ENCODE measurements at places on chromosomes 2 and 18.
A peak's percentile ranks its signal among the peaks of the same experiment; 100 is the strongest.

GRCh38 chr2:85843543-85843942, 45.2 kb downstream of the ST3GAL5 start:
- DNase-seq: no peak

DNA sequence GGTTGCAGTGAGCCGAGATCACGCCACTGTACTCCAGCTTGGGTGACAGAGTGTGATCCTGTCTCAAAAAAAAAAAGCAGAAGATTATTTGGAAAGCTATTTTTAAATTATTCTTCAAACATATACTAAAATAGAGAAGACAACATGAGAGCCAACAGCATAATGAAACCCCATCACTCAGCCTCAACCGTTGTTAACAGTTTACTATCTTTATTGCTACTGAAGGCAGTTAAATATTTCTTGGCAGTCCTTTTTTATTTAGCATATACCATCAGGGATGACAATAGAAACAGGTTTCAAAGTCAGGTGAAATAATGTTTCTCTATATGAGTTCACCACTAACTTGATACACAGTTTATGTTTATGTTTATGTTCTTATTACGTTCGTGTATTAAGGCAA, 157.2 kb downstream of the NEDD4L start:
- no peak for DNase-seq

- no peak for DNase-seq
Observed at GRCh38 chr2:198615972-198616371, 811.6 kb downstream of the PLCL1 start.

DNA sequence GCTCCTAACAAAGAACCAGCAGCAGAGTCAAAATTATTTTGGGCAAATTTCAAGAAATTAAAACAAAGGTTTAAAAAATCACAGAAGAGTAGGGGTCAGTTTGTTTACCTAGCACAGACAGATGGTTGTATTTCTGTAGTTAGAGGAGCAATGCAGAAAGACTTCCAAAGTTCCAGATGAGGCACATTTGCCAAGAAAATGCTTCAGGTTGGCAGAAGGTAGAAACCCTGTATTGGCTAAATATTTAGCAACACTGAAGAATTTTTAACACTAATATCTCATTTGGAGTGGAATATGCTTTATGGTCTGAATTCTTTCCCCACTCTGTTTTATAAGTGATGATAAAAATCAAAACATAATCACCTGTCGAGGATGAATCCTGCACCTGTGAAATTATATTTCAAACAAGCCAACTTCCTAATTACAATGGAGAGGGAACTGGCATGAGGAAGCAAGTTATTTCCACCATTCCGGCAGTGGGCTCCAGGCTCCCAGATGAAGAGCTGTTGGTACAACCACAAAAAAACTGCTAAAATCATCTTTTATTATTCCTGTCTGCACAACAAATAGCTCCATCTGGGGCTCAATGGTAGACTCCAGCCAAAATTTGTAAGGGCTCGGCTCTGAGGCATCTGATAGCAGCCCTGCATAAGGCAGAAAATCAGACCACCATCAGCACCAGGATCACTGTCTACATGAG, 286.5 kb upstream of the REV1 start:
- no peak for DNase-seq

DNA sequence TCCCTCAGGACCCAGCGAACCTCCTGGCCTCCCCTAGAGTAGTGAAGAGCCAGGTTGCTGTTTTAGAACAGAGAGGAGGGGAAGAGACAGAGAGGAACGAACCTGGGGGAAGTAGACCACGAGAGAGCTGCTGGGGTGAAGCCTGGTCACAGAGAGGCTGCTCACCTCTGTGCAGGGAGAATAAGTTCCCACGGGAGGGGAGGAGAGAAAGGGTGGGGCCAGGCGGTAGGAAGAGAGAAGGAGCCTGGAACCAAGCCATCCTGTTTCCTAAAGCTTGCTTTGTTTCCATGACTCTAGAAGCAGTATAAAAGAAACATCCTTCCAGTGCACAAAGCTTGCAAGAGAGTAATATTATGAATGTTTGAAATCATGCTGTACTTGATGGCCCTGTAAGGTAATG, 147.9 kb downstream of the MYT1L start:
- peak; percentile 53 for DNase-seq

Measured in brain (organoid and tissue), 16 donors.